Urinary bladder (tissue), 4 donors: ENCODE measurements at places on chromosomes 1 and 21. TPM values are rescaled to one million over a fixed set of nuclear protein-coding genes. Genes with fewer than 3 reads are reported as not detected.

Gene FASLG
- total RNA-seq = 0.26 TPM

- no peak for DNase-seq
Measured at GRCh38 chr1:197911111-197911856, 5.9 kb upstream of the LHX9 start.

DNA sequence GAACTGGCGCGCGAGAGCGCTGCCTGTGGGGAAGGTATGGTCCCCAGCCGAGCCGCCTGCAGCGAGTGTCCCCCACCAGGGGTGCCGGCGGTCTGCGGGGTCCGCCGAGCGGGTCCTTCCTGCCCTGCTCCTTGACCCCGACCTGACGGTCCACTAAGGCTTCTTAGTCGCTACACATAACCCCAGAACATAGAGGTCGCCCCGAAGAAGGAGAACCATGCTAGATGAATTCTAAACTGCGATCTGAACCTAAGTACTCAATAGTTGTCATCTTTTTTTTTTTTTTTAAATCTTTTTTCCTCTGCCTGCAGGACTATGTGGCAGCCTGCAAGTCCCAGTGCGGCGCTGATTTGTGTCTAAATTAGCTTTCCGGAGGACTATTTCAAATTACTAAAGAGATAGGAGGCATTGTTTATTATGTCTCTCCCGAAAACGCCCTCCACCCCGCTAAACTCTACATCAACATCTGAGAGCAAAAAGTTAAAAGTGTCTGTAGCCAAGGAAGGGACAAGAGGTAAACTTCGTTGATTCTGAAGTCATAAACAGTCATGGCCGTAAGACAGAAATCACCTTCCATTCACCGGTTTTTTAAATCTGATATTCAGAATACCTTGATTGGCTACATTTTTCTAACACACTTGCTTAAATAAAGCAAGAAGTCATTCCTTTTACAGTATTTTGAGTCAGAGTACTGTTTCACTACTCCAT lies 476 bp downstream of the AXDND1 start:
- peak; percentile 4 for DNase-seq

GRCh38 chr21:43854773-43855633 lies 10.0 kb upstream of the AGPAT3 start:
- DNase-seq = no peak

DNA sequence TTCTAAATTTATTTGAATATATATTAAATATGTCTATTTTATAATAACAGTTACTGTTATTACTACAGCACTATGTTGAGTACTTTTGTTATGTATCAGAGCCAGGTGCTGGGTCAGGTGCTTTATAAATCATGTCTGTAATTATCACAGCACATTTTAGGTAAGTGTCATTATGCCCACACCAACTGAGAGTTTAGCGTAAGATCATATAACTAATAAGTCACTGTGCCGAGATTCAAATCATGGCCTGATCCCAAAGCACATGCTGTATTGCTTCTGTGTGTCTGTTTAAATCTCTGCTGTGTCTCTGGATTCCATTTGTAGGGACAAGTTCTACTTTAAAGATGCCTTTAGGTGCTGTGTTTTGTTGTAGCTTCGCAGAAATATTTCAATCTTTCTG lies 1.9 kb downstream of the GPSM2 start:
- DNase-seq = no peak

Gene ADCY10
- 0.37 TPM for total RNA-seq

DNA sequence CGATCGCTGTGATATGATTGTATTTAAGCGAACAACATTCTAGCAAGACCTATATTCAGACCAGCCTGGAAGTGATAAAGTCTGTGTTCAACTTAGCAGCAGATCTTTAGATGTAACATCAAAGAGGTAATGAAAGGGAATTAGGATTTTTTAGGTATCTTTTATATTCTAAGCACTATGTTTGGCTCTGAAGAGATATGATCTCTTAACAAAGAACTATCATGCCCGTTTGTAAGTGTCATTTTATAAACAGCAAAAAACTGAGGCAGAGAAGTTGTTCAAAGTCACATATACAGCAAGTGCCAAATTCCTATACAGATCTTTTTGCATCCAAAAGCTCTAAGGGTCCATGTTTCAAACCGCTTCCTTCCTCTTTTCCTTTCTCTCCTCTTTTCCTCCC lies 53.0 kb upstream of the TIAM1 start:
- DNase-seq = no peak

Gene TNFSF4
- total RNA-seq = 2.6 TPM

Gene C1orf21
- total RNA-seq = 100 TPM

GRCh38 chr1:84247425-84248220 lies 53.9 kb upstream of the SAMD13 start:
- peak; percentile 70 for DNase-seq

DNA sequence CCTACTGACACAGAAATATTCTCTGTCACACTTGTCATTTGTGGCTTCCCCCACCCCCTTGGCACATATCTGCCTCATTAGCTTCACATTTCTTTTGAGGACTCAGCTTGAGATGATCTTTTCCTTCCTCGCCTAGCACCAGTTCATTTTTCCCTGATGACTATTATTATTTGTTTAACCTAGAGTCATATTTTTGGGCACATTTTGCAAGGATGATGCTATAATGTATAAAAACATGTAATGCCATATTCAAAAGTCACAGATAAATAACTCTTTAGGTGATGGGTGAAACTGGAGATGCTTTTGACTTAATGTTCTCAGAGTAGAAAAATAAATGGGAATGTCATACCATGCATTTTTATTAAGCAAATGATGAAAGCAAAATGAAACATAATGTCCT lies 202.7 kb downstream of the BACH1 start:
- DNase-seq = no peak

Gene TMCC2
- total RNA-seq = 4.4 TPM

Gene PAQR7
- total RNA-seq = 10.4 TPM

- no peak for DNase-seq
Measured at GRCh38 chr1:29304025-29304684, 67.8 kb downstream of the PTPRU start.

Gene FMO1
- 3.5 TPM for total RNA-seq

- DNase-seq = no peak
Measured at GRCh38 chr1:26785611-26786436, 1.9 kb upstream of the PIGV start.

Gene TMEM234
- total RNA-seq = 16.1 TPM

DNA sequence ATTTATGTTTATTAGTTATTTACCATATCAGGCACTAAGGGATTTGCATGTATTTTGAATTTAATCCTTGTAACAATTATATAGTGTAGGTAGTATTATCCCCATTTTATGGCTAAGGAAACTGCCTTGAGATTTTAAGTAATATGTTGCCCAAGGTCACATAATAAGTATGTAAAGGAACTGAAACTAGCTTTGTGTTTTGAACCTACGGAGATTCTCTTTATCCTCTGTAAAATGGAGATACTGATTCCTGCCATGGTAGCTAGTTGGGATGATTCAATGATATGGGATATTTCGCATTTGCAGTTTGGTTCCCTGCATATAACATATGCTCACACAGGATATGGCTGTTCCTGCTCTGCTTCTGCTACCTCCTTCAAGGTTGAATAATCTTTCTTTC lies 144.3 kb downstream of the ST6GALNAC3 start:
- no peak for DNase-seq

DNA sequence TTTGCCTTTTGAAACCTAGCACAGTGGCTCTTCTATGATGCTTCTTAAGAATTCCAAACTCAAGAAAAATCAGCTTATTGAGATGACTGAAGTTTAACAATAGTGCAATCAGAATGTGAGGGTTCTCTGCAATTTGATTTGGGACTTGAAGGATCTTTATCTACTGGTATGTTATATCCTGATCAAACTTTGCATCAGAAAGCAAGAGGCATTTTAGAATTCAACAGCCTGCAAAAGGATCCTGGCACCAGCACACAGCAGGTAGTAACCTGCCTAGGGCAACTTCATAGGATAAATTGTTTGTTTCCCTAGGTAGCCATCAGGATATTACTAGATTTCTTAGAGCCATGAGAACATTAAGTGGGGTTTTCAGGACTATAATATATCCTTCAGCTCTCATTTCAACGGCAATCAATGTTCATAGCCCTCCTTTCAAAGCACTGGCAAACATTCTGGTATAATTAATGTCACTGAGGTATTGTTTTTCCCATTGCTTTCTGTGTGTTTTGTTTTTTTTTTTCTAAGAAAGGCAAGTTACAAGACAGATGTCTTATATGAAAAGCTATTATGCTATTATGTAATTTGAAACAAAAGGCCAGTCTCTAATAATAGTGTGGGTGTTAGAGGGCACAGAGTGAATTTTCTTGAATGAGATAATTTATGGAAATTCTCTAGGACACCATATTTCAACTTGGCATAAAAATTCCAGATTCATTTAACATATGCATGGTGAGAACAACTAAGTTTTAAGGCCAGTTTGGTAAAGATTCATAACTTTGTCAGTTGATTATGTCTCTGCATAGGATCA lies 34.5 kb downstream of the NTNG1 start:
- DNase-seq = no peak

DNA sequence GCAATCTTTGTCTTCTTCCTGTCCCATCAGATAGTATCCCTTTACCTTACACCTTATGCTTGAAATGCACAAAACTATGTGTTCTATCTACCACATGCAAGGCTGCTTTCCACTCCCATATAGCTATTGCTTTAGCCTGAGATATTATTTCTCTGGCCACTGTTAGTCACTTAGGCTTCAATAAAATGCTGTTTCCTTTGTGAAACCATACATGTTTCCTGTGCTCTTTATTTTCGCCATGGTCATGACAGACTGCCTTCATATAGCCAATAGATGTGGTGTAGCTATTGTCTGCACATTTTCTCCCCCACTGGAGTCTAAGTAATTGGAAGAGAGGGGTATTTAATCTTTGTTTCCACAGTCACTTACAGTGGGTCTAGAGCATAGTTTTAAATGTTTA lies 108.4 kb downstream of the GREM2 start:
- no peak for DNase-seq

DNA sequence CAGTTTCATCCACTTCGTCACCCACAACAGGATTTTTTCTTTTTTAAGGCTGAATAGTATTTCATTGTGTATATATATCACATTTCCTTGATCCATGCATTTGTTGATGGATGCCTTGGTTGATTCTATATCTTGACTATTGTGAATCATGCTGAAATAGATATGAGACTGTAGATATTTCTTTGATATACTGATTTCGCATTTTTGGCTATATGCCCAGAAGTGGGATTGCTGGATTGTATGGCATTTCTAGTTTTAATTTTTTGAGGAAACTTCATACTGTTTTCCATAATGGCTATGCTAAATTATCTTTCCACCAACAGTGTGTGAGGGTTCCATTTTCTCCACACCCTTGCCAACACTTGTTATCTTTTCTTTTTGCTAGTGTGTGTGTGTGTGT lies 5.0 kb downstream of the GUCA2B start:
- DNase-seq = no peak

GRCh38 chr1:168235937-168236336 lies 10.1 kb downstream of the SFT2D2 start:
- no peak for DNase-seq

GRCh38 chr1:168372861-168373371 lies 92.2 kb downstream of the TBX19 start:
- no peak for DNase-seq

Gene FAM163A
- 0.53 TPM for total RNA-seq

DNA sequence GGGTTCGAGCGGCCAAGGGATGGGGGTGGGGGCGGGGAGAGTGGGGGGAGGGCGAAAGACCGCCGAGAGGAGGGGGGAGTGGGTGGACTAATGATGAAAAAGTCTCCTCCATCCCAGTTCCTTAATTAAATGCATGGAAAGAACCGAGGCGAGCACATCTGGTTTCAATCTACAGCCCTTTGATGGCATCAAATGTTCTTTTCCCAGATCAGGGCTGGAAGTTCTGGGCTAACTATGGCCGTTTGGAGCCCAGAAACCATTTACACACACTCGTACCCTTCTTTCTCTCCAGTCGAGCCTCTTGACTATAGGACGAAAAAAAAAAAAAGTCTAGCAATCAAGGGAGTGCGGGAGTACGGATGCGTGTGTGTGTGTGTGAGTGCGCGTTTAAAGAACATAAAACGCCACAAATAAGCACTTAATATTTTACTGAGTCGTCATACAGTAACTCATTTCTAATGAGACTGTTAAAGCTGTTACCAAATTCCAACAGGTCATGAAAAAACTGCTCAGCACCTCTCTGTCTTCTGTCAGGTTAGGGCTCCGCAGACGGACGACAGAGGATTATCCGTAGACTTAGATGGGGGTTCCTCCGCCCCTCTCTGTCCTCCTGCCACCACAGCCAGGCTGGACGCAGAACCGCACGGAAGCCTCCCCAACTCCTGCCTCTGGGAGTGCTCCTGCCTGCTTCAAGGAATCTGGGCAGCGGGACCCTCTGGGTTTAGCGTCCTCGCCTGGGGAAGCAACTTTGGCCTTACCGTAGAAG lies 2.1 kb upstream of the PRRX1 start:
- no peak for DNase-seq

DNA sequence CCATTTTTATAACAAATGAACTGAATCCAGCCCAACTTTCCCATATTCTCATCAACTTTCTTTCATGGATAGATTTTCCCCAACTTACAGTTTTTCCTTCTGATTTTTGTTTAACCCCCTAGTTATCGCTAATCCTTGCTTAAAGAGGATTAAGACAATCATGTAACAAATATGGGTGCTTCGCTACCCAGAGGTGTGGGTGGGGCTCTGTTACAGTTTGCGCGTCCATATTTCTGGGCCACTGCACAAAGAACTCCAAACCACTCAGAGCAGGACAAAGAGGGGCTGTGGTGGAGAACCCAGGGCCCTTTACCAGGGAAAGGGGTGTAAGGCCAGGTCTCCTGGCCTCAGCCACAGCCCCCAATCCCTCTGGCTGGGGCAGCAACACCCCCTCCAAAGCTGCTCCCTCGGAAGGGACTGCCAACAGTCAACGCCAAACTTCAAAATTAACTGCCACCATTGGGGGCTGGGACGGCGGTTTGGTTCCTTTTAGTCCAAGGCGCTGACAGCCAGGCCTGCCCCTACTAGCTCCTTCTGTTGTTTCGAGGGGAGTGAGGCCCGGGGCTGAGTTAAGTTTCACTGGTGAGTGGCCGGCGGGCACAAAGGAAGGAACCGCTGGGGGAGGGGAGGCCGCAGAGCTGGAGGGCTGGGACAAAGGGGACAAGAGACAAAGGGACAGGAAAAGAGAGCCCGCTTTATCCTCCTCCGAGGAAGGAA lies 27.9 kb downstream of the SSBP3 start:
- DNase-seq = no peak

- peak; percentile 50 for DNase-seq
Measured at GRCh38 chr1:24236789-24237371, 49.8 kb upstream of the IFNLR1 start.

Gene FMO5
- 9.5 TPM for total RNA-seq

Gene CFAP141
- total RNA-seq = not detected

Gene S100B
- 31.9 TPM for total RNA-seq
